ENCODE measurements at places on chromosomes 5 and 9.

- no peak for DNase-seq
- no peak overlapping the region for H3K4me3 ChIP-seq
- no peaks in the 10 kb centered on the region for H3K4me1 ChIP-seq
- H3K36me3 ChIP-seq = no peaks in the 10 kb centered on the region
- H3K27ac ChIP-seq = no peak overlapping the region
Observed at GRCh38 chr9:103730866-103731265, 363.2 kb upstream of the SMC2 start.

DNA sequence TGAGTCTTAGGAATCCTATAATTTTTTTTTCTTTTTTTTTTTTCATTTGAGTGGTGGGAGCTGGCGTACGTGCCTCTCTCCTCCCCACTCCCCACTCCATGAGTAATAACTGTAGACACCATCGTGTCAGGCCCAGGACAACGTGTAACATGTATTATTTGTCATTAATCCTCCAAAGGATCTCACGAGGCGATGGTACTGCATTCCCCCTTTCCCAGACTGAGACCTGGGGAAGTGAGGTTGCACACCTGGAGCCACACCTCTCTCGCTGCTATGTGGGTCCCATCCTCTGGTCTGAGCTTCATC lies 6.1 kb upstream of the IER5L start:
- no peaks in the 10 kb centered on the region for H3K27me3 ChIP-seq
- DNase-seq = no peak
- no peaks in the 10 kb centered on the region for H3K36me3 ChIP-seq
- no peak overlapping the region for H3K27ac ChIP-seq
- H3K4me3 ChIP-seq = no peak overlapping the region

DNA sequence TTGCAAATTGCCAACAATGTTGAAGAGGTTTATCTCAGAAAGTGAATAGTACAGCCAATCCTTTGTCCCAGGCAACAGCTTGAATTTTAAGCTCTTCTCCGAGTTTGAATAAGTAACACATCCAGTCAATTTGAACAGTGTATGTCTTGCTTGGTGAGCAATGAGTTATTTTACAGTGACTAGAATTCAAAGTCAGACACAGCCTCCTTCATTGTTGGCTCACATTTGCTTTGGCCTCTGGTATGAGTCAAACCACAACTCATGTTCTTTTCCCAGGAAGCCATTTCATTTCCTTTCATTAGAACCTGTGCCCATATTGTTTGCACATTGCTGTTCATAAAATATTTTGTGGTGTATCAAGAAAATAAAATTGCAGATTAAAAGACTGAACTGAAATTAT lies 622.0 kb upstream of the DAB2 start:
- no peaks in the 10 kb centered on the region for H3K4me1 ChIP-seq
- H3K27me3 ChIP-seq = no peaks in the 10 kb centered on the region
- peak; percentile 59 for DNase-seq
- no peaks in the 10 kb centered on the region for H3K36me3 ChIP-seq
- no peak overlapping the region for H3K4me3 ChIP-seq

DNA sequence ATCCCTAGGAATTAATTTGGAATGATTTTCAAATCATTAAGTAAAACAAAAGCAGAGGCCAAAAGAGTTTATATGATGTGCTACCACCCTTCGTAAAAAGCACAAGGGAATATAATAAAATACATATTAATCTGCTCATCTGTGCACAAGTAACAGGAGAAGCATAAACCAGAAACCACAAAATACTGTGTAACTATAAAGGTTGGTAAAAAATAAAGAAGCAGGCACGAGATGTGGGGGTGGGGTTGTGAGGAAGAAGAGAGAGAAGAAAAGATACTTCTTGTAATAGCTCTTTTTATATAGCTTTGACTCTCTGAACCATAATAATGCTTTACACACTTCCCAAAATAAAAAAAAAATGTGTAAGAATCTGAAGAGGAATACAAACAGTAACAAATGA lies 214.9 kb upstream of the EFNA5 start:
- no peak for DNase-seq
- H3K27ac ChIP-seq = no peak overlapping the region
- no peaks in the 10 kb centered on the region for H3K36me3 ChIP-seq
- no peaks in the 10 kb centered on the region for H3K27me3 ChIP-seq

DNA sequence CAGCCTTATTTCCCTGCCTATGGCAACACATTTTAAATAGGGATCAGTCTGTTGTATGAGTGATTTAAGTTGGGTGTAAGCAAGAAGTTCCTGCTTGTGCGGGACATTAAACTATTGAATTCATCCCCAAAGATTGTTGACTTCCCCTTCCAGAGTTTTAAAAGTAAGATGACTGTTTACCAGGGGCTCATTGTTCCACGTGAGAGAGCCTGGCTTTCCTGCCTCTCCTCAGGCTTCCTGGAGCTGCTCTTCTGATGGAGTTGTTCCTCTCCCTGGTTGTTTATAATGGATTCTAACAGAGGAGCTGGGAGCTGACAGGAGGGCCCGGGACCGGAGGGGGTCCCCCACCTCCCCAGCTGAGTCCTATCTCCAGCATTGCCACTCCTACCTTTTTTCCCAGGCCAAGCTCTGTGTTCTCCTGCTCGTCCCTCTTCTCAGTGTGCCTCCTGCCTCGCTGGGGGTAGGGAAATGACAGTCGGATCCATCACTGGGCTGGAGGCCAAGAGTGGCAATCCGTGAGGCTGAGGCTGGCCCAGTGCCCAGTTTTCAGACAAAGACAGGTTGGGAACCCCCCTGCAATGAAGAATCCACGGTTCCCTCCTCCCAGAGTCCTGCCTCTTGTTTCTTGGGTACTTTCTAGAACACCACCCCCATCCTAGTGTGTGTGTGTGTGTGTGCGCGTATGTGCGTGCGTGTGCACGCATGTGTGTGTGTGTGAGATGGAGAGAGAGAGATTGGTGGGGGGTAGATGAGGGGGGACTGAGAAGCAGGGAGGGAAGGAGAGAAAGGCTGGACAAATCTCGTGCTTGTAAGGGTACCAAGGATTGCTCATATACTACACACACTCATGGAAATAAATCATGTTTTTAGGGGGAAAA lies 123.7 kb upstream of the NFIB start:
- H3K4me3 ChIP-seq = no peak overlapping the region
- no peak for DNase-seq
- no peaks in the 10 kb centered on the region for H3K36me3 ChIP-seq
- H3K27me3 ChIP-seq = peaks cover 3% of the 10 kb centered on the region
- no peaks in the 10 kb centered on the region for H3K4me1 ChIP-seq

- H3K27ac ChIP-seq = no peak overlapping the region
- no peak overlapping the region for H3K4me3 ChIP-seq
- H3K27me3 ChIP-seq = no peaks in the 10 kb centered on the region
- H3K4me1 ChIP-seq = no peaks in the 10 kb centered on the region
- peak; percentile 1 for DNase-seq
- H3K36me3 ChIP-seq = no peaks in the 10 kb centered on the region
Observed at GRCh38 chr5:89901983-89902382, 507.6 kb downstream of the CETN3 start.

Data from fibroblast of lung (primary cell).